ENCODE measurements at places on chromosomes 3 and 15.

- DNase-seq, result no peak
Measured at GRCh38 chr15:87940768-87941167, 315.8 kb downstream of the NTRK3 start.

DNA sequence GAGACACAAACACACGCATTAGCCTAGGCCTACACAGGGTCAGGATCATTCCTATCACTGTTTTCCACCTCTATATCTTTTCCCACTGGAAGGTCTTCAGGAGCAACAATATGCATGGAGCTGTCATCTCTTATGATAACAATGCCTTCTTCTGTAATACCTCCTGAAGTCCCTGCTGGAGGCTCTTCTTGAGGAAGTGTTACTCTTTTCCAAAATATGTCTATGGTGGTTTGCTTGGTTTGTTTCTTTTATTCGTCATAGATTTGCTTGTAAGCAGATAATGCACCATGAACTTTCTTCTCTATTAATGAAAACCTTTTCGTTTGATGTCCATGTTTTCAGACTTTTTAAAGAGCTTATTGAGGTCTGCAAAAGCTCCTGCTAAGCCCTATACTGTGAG is 109.3 kb downstream of the GMPS start:
- no peak for DNase-seq

DNA sequence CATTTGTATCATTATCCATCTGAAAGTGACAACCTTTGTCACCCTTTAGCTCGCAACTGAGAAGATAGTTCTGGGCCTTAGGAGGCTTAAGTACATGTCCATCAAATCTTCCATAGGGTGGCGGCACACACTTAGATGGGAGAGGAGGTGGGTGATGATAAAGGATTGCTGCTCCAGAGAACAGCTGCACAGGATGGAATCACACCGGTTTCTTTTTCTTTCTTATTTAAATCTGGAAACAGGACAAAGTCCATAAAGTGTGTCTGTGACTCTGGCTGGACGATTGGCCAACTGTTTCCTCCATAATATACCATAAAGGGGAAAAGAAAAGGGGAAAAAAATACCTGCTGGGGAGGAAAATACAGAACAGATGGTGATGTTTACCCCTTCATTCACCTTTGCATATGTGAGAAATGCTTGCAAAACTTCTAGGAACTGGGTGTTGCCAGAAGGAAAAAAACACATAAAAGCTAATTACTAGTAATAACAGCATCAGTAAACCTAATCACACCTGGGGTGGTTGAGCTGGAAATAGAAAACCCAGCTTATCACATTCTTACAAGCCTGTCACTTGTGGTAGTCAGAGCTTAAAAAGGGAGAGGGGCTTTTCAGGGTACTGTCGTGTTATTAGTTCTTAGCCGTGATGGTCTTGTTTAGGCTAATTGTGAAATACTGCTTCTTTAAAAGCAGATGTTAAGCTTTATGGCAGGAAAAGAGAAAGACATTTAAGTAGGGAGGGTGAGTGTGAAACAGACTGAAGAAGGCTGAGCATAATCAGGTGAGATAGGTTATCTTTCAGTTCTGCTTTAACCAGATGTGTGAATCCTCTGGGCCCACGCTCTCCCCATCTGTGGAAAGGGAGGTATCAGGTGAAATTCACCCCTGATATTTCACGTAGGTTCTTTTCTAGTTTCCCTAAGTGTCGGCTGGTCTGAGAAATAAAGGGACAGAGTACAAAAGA is 16.7 kb downstream of the C2CD4A start:
- no peak for DNase-seq

DNA sequence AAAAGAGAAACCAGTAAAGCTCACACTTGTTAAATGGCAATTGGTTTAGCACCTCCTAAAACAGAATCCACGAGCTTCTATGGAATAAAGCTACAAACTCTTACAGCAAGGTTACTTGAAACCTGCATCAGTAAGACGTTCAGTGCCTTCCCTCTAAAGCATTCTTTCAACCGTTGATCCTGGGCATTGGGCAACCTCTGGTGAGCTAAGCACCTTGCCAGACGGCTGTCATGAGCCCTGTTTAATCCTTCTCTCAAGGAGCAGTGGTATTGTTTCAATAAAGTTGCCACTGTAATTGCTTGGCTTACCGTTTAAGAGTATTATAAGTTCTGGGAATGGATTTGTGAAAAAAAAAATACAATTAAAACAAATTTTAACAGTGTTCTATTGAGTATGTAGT is 75.0 kb downstream of the COL8A1 start:
- DNase-seq, result no peak

GRCh38 chr3:194998417-194998816 is 272.5 kb downstream of the XXYLT1 start:
- no peak for DNase-seq

DNA sequence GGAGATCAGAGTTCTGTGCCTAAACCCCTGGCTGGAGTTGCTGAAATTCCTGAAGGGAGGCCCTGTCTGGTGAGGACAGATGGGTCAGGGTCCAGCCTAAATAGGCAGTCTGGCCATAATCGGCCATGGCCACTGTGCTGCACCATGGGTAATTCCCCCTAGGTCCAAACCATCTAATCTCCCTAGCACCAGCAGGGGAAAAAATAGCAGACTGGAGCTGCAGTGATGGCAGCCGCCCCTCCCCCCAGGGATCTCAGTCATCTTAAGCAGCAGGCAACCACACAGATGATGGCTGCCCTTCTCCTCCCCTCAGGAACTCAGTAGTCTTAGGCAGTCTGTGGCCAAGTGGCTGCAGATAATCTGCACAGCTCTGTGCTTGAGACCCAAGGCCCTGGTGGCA is 68.4 kb upstream of the CD96 start:
- DNase-seq, result no peak

- DNase-seq, result no peak
Measured at GRCh38 chr3:161314836-161315395, 56.4 kb downstream of the SPTSSB start.

- no peak for DNase-seq
Measured at GRCh38 chr15:84910928-84911623, 26.6 kb downstream of the SLC28A1 start.

GRCh38 chr3:73915886-73916285 is 291.1 kb upstream of the PDZRN3 start:
- no peak for DNase-seq

GRCh38 chr15:41025393-41025792 is 72.1 kb downstream of the CHAC1 start:
- no peak for DNase-seq

- DNase-seq, result no peak
Measured at GRCh38 chr3:128532012-128532983, 39.3 kb upstream of the GATA2 start.

GRCh38 chr3:38588995-38589937 is 60.2 kb downstream of the SCN5A start:
- no peak for DNase-seq

GRCh38 chr15:57943171-57943570 is 122.3 kb downstream of the ALDH1A2 start:
- DNase-seq, result no peak

DNA sequence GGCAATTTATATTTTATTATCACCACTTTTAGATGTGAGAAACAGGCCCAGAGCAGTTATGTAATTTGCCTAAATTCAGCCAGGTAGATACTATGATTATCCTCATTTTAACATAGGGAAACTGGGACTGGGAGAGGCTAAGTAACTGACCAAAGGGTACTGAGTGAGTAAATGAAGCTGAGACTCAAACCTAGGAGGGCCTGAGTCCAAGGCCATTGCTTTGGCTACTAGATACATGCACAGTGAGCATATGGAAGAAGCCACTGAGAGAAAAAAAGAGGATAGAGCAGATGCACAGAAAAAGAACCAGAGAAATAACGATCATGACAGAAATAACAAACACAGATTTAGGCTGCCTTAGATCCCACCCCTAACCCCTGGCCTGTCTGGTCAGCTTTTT is 33.6 kb downstream of the USF3 start:
- DNase-seq, result no peak

DNA sequence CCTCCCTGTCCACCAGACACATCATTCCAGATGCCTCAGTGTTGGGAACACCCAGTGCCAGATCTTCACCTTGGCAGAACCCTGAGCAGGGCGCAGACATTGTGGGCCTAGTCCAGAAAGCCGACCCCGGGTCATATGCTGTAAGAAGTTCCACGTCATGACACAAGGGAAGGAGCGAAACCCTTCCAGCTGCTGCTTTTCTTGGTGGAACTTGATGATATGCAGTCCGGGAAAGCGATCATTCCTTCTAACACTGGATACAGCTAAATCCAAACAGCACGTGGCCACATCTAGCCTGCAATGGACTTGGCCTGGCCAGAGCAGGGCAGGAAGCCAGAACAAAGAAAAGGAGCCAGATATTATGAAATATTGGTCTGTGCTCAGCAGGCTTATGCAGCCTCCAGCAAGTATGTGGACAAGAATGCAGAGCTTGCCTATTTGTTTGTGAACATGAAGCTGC is 22.0 kb downstream of the GASK1A start:
- DNase-seq, result no peak

DNA sequence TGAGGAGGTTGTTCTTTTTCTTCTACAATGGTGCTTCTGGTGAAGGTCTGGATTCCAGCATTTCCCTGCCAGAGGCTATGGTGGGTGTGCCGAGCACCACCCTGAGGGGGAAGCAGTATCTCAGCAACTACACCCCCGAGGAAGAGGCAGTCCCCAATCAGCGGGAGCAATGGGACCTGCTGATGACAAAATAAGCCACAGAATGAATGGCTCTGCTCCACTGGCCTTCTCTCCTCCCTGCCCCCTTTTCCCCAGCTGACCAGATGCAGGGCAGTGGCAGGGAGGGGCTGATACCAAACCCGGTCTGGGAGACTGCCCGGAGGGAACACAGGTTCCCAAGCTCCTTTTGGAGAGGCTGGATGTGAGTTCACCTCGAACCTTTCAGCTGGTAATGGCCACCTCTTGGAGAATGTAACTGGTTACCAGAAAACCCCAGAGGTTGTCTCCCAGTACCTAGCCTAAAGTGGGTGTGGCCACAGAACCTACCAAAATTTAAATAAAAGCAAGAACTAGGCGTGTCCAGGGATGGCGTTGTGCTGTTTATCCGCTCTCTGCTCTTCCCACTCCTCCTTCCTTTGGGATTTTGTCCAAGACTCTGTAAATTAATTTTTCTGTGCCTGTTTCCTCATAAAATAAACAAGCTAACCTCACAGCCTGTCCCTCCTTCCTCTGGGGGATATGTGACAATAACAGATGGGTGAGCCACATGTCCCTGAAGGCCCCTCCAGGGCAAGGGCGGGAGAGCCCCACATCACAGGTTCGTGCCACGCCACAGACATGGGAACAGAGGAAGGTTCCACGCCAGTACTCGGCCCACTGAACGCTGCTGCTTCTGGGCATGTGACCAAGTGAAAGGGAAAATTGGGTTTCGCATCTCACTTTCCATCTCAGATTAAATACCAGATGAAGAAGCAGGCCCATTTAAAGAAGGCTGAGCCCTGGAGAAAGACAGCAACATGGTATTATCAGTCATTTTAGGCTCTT is 35.1 kb upstream of the SPTBN5 start:
- no peak for DNase-seq

GRCh38 chr3:73781541-73781940 is 156.8 kb upstream of the PDZRN3 start:
- DNase-seq, result no peak

- no peak for DNase-seq
Measured at GRCh38 chr3:174247687-174248152, 611.4 kb upstream of the NAALADL2 start.

GRCh38 chr15:41839781-41840491 is 1.3 kb downstream of the PLA2G4B start:
- DNase-seq, result no peak

- DNase-seq, result no peak
Measured at GRCh38 chr15:87628311-87628710, 628.2 kb downstream of the NTRK3 start.

DNA sequence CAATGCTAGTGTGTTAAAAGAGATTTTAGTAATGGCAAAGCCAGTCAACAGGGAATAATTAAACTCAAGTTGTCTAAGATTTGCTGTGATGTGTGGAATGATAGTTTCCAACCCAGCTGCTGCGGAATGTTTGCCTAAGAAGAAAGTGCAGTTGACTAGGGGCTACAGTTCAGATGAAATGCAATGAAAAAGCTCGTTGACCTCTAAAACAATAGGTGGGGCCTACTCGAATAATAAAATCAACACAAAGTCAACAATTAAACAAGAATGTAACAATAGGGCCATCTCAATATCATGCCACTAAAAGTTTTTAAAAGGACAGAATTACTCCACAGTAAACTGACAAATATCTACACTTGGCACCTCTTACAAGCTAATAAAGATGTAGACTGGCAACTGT is 484.2 kb downstream of the MECOM start:
- no peak for DNase-seq

GRCh38 chr3:122357828-122358702 is 25.0 kb downstream of the MIX23 start:
- no peak for DNase-seq

DNA sequence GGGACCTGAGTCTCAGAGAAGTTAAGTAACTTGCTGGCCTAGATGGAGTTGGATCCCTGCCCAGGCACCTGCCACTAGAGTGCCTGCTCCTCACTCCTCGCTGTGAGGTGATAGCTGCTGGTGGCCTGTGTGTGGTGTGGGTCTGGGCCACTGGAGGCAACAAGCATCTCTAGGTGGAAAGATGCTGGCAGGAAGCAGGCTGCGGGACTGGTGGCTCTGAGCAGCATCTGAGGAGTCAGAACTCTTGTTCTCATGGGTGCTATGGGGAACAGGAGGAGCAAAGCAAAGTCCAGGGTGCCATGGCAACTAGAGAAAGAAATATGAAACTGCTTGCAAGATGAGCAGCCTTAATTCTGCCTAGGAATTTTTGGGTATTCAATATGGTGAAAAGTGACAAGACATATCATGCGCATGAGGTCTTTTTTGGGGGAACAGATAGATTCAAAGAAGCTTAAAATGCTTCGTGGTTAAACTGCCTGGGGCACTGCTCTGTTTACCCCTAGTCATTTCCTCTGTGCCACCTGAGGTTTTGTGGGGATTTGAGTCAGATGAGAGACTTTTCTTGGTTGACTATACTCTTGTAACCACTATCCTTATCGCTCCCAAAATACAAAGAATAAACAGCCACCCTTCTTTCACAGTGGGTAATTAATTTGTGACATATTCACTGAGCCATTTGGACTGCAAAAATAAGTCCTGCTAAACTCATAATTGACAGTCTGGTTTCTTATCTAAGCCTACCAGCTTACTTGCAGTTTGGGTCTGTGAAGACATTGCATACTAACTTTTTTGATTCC is 50.3 kb downstream of the MED12L start:
- no peak for DNase-seq

GRCh38 chr3:13883681-13884080 is 3.8 kb upstream of the WNT7A start:
- no peak for DNase-seq

DNA sequence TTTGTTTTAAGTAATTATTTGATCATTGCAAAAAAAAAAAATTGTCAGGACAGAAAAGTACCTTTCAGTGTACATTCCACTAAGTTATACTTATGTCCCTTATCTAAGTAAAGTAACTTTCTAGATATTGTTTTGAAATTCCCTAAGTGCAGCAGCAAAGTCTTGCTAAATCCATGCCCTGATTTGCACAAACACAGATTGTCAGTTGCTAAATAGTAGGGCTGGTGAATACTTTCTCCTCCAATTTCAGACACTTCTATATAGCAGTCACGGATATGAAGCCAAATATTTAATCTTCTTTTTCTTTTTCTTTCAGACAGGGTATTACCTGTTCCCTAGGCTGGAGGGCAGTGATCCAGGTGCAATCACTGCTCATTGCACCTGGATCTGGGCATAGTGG is 12.9 kb downstream of the LRRC2 start:
- DNase-seq, result no peak

GRCh38 chr15:55816017-55816416 is 73.1 kb upstream of the PRTG start:
- DNase-seq, result no peak

All from stimulated activated CD4-positive, alpha-beta T cell treated with anti-CD3 and anti-CD28 coated beads, Interleukin-1b, Interleukin-23, amount 100 ng/mL, for 1 hour (primary cell).